ENCODE measurements at places on chromosomes 7 and 10.

DNA sequence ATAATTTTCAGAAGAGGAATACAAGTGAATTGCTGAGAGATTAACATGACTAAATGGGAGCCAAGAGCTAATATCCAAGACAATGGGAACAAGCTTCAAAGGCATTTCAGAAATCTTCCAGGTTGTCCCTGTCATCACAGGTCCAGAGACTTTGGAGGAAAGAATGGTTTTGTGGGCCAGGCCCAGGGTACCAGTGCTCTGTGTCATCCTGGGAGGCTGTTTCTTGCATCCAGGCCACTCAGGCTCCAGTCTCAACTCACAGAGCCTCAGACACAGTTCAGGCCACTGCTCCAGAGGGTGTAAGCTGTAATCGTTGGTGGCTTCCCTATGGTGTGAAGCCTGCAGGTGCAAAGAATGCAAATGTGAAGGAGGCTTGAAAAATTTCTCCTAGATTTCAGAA, 170.4 kb upstream of the NRG3 start:
- no peak for DNase-seq

DNA sequence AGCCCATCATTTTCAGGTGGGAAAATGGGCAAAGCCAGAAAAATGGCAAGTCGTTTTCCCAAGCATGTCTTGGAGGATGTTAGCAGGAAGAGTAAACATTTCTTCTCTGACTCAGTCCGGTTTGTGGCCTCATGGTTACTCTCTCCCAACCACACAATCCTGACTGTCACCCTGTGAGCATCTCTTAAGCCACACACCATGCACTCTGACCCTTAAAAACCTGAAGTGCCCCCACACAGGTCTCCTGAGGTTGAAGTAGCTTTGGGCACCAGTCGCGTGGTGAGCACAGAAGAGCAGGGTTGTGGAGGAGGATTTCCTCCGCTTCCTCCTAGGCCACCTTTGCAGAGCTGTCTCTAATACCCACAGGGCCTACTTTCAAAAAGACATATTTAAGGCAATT, 387.3 kb upstream of the NPVF start:
- DNase-seq, result no peak

DNA sequence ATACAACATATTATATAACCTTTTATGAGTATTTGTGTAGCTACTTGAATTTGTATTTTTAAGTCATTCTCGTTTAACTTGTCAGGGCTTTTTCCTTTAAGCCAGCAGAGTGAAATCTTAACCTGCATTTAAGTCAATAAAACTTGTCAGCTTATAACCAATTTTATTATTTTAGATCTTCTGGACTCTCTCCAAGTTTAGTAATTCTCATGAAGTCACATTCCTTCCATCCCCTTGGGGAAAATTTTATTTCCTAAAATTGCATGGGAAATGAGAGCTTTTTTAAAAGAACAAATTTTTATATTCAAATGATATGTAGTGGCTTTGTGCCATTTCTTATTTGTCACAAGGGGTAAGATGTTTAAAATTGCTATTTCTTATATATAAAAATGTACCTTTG, 74.0 kb downstream of the SEPTIN7 start:
- DNase-seq, result no peak

DNA sequence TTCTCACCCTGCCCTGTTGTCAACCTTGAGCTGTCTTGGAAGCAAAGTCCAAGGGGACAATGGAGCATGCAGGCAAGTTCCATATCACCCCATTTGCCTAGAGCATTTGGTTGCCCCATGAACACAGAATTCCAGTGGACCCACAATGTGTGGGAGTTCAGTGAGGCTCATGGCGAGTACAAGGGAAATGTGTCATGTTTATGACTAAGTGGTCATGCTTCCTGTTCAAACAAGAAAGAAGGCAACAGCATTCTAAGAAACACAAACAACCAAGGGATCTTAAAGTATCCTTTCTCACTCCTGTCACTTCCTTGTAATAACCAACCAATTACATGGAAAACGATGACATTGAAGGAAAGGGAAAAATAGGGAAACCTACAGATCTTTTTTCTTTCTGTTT, 513.0 kb downstream of the INHBA start:
- DNase-seq, result no peak

DNA sequence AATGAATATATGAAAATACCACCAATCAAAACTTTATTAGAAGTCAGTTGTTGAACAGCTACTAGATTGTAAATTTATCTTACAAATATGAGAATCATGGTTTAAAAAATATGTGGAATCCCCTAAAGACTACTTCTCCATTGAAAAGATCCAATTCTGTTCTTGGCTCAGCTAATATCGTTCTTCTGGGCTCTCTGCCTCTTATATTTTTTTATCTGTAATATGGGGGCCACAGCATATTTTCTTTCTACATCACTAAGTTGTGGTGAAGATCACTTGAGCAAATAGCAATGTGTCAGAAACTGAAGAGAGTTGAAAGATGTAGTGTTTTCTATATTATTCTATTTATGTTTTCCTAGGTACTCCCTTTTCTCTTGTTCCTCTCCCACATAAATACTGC, 198.1 kb downstream of the FZD1 start:
- DNase-seq, result no peak
